Mesothelial cell of epicardium (in vitro differentiated cells): ENCODE measurements at places on chromosomes 5 and 9.

GRCh38 chr5:1341863-1342262 lies 3.0 kb downstream of the CLPTM1L start:
- peaks cover 15% of the 10 kb centered on the region for H3K4me1 ChIP-seq
- no peak overlapping the region for H3K4me3 ChIP-seq
- no peak overlapping the region for H3K27ac ChIP-seq
- H3K36me3 ChIP-seq = peaks cover 17% of the 10 kb centered on the region
- no peaks in the 10 kb centered on the region for H3K27me3 ChIP-seq

DNA sequence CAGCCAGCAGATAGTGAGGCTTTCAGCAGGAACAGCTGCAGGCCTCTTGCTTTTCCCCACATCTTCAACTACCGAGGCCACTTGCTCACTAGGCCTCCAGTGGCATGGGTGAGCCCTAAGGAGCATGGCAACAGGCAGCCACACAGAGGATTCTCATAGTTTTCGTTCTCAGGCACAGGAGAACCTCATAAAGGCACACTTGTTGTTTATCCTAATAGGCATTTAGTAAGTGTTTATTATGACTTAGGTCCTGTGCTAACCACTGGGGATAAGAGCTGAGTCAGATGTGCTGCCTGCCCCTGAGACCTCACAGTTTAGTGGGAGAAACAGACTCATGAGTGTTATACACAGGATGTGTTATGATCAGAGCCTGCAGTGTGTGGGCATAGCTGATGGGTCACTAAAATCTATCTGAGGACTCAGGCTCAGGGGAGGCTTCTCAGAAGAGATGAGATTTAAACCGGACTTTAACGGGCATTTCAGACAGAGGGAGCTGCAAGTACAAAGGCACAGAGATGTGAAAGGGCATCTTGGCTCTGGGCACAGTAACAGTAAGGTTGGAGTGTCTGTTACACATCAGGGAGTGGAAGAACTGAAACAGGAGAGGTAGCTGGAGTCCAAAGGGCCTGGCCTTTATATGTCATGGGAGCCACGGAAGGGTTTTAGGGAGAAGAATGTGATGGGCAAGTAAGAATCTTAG lies 21.0 kb upstream of the HEMGN start:
- H3K27ac ChIP-seq = no peak overlapping the region
- no peaks in the 10 kb centered on the region for H3K4me1 ChIP-seq
- DNase-seq = no peak
- no peak overlapping the region for H3K4me3 ChIP-seq

GRCh38 chr5:108747111-108747773 lies 455 bp upstream of the FER start:
- H3K4me1 ChIP-seq = peaks cover 40% of the 10 kb centered on the region
- no peak for DNase-seq
- H3K27ac ChIP-seq = peak overlapping the region; percentile 95
- peak overlapping the region; percentile 86 for H3K4me3 ChIP-seq

GRCh38 chr5:81787474-81788242 lies 36.8 kb upstream of the SSBP2 start:
- peaks cover 30% of the 10 kb centered on the region for H3K4me1 ChIP-seq
- H3K4me3 ChIP-seq = no peak overlapping the region
- peak overlapping the region; percentile 93 for H3K27ac ChIP-seq
- no peaks in the 10 kb centered on the region for H3K36me3 ChIP-seq
- no peak for DNase-seq

DNA sequence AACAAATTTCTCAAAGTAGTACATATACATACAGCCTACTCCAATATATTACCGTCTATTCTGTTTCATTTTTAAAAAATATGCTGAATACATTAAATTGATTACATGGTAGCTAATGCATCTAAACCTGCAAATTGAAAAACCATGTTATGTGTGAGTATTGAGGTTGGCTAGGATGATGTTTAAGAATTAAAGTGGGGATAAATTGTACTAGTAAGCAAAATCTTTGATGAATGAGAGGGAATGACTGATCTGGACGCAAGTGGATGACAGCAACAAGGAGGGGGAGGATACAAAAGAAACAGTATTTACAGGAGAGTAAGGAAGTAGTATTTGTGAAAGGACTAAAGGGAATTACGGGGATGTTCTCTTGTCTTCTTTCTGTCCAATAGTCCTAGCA lies 37.4 kb downstream of the RAD50 start:
- DNase-seq = no peak
- H3K4me3 ChIP-seq = no peak overlapping the region
- H3K36me3 ChIP-seq = peaks cover 39% of the 10 kb centered on the region
- H3K4me1 ChIP-seq = peaks cover 3% of the 10 kb centered on the region
